ENCODE measurements at places on chromosomes 4 and X.

- no peak for DNase-seq
Measured at GRCh38 chr4:123406872-123407271, 10.3 kb downstream of the SPRY1 start.

DNA sequence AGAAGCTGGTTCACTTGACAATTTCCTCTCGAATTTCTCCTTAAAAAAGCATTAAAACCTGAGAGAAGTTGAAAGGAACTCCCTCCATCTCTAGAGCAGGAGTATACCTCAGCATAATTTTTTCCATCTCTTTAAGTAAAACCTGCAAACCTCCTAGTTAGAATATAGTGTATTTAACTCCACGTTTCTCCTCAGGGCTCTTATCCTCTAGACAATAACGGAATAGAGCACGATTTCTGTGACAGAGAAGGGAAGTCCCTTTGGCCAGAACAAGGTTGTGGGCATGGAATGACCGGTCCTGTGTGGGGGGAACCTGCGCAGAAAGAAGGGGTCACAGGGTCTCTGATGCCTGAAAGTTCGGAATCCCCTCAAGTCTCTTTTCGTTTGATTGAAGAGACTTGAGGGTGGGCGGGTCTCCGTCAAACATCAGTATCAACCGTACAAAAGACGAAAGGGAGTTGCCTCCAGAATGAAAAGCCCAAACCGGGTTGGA lies 697 bp downstream of the ZNF280C start:
- DNase-seq: no peak

GRCh38 chr4:83389037-83389720 lies 54.5 kb upstream of the HPSE start:
- no peak for DNase-seq

GRCh38 chrX:47611926-47612325 lies 7.7 kb downstream of the SYN1 start:
- DNase-seq: no peak

DNA sequence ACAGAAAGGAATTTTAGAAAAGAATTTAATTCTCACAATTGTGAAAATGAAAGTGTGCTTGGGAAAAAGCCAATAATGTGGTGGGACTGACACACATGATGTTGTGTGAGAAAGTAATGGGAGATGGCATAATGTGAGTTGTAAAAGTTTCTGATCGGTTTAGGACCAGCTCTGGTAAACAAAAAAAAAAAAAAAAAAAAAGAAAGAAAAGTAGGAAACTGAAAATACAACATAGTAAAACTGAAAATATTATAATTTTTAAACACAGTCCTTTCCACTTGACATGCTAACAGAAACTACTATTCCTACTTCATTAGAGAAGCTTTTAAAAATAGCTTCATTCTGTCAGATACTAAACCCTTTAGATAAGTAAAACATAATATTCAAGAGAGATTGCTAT lies 28.2 kb downstream of the RAP1GDS1 start:
- DNase-seq: no peak

- DNase-seq: no peak
Measured at GRCh38 chr4:145380123-145380522, 101.5 kb upstream of the SMAD1 start.

- DNase-seq: peak; percentile 49
Measured at GRCh38 chr4:15690020-15690809, 8.6 kb downstream of the FAM200B start.

GRCh38 chr4:143771269-143771668 lies 70.8 kb upstream of the FREM3 start:
- no peak for DNase-seq

DNA sequence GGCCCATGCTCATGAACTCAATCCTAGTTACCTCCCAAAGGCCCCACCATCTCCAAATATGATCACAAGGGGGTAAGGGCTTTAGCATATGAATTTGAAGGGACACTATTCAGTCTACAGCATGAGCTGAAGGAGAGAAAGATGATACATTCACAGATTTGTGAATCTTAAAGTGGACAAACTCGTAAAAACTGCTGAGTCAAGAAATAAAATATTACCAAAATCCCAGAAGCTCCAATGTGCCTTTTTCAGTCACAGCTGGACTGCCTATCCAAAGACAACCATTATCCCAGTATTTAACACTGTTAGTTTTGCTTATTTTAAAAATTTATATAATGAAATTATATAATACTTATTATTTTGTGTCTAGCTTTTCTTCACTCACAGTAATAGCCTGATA lies 109.0 kb downstream of the CXXC4 start:
- DNase-seq: no peak

DNA sequence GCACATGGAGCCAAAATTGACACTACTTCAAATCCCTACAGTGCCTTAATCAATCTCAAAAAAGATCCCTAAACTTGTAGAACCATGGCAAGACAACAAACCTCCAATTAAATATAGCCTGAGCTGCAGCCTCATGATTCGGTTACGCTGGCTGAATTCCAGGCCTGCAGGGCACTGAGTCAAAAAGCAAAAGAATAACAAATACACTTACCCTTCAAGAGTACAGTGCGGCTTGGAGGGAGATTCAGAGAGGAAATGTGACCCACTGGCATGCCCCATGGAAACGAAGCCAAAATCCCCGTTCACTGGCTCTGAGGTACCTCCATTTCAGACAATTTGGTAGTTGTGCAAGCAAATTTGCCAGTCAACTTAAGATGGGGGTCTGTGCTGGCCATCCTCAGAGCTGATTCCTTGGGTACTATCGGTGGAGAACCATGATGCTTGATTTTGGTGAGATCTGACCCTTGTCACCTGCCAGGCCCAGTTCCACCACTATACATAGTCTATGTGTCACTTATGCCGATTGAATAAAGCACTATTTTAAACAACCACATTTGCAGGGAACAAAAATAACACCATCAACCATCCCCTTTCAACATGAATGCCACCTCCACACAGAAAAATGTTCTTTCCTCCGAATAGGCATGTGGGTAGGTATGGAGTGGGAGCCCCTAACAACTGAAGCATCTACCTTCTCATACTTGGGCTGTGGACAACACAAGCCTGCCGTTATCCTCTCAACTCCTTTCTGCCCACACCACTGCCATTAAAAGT lies 2.1 kb downstream of the C4orf54 start:
- DNase-seq: peak; percentile 59

- no peak for DNase-seq
Measured at GRCh38 chrX:1170243-1170642, 42.2 kb downstream of the CRLF2 start.

- DNase-seq: no peak
Measured at GRCh38 chrX:85994797-85995196, 52.6 kb downstream of the CHM start.
